Right renal cortex interstitium (tissue), 3 donors: ENCODE measurements at places on chromosomes 2 and 18.

- no peak for DNase-seq
These were observed 432.8 kb upstream of the SYT4 start for GRCh38 chr18:43710135-43710534.

DNA sequence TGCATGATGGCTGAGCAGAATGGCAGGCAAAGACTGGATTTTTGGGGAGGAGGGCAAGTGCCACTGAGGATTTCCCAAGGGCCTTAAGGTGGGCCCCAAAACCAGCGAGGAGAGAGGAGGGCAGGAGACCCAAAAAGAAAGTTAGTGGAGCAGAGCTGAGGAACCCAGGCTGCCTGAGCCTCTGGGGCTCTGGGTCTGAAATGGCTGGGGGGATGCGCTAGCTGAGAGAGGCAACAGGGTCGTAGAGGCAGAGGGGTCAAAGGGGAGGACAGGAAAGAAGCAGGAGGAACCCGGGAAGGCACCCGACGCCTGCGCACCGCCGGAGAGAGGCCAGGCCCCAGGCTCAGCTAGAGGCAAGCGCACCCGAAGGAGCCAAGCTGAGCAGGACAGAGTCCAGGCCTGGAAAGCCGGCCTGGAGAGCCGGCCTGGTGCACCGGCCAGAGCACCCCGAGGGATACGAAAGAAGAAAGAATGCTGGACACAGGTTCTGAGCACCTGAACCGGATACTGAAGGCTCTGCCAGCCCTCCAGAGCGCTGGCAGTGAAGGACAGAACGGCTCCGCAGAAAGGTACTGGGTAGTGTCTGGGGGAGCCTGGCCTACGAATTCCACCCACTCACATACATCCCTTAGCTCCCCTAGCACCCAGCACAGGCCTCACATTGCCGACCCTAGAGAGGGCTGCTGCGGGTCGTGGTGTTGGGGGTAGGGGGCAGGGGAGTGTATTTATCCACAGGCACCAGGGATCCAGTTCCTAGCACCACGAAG lies 39.5 kb upstream of the ATP6V1B1 start:
- DNase-seq, result no peak

- DNase-seq, result no peak
These were observed 87.1 kb downstream of the DGKD start for GRCh38 chr2:233441161-233442027.

GRCh38 chr2:12688091-12688490 lies 28.6 kb upstream of the TRIB2 start:
- no peak for DNase-seq

DNA sequence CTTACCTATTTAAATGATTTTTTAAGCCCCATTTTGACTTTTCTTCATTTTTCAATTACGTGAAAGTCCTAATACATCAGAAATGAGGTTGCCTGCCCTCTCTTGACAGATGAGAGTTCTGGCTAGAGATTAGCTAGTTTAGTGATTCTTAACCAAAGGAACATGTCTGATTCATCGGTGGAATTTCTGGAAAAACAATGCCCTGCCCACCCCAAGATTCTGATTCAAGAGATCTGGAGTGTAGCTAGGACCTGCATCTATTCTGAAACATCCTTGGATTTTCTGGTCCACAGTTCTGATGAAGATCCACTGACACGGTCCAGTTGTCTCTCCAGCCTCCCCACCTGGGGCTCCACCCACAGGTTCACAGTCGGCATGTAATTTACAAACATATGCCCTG lies 111.2 kb downstream of the KLF7 start:
- no peak for DNase-seq

- DNase-seq, result no peak
These were observed 40.4 kb downstream of the WDR7 start for GRCh38 chr18:56691530-56691929.
